Stimulated activated CD8-positive, alpha-beta memory T cell treated with anti-CD3 and anti-CD28 coated beads, Interleukin-15, amount 100 ng/mL, for 24 hours (primary cell): ENCODE measurements at places on chromosomes 3 and 15.

- DNase-seq = no peak
Observed at GRCh38 chr15:50675535-50676144, 11.0 kb downstream of the TRPM7 start.

- DNase-seq = no peak
Observed at GRCh38 chr3:125367403-125368230, 7.5 kb downstream of the ZNF148 start.

DNA sequence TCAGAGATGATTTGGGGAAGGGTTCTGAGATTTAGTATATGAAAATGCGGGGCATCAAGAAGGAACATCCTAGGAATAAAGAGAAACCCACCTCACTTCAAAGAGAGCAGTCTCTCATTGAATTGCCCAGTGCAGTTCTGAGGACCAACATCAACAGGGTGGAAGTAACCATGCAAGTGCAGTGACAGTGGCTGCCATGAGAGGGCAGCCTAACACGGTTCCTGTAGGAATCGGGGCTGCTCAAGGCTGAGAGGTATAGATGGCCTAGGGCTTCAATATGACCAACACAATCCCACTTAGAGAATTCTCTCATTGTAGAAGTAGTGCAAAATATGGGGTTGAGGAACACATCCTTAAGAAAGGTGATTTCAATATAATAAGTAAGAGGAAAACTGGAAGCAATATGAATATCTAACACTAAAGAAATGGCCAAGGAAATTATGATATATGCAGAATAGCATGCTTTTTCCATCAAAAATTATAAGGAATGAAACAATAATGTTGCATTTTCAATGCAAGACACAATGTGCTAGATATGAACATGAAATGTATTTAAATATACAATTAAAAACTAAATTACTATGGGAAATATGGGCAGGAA, 51.1 kb upstream of the ARRDC4 start:
- DNase-seq = peak; percentile 21

GRCh38 chr15:78101423-78102105, 9.2 kb downstream of the SH2D7 start:
- no peak for DNase-seq

DNA sequence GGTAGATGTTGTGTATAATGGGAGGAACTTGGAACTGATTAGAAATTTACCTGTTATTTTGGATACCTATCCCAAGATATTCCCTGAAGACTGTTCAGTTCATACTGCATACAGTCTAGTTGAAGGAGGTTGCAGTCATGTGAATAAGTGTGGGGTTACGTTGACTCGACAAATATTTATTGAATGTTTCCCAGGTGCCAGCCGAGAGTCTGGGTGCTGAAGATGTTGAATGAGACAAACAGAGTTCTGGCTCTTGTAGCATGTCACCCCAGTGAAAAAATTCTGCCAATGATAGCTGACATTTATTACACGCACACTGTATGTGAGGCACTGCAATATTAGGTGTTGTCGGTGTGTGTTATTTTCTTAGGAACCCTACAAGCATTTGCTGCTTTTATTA, 176.0 kb downstream of the KCNMB2 start:
- DNase-seq = no peak

- no peak for DNase-seq
Observed at GRCh38 chr3:55564726-55565125, 77.6 kb upstream of the WNT5A start.

GRCh38 chr3:195054311-195054710, 216.6 kb downstream of the XXYLT1 start:
- DNase-seq = no peak

GRCh38 chr3:2023959-2024358, 74.7 kb upstream of the CNTN4 start:
- DNase-seq = no peak

- DNase-seq = no peak
Observed at GRCh38 chr3:111999484-112000324, 982 bp downstream of the TAGLN3 start.

DNA sequence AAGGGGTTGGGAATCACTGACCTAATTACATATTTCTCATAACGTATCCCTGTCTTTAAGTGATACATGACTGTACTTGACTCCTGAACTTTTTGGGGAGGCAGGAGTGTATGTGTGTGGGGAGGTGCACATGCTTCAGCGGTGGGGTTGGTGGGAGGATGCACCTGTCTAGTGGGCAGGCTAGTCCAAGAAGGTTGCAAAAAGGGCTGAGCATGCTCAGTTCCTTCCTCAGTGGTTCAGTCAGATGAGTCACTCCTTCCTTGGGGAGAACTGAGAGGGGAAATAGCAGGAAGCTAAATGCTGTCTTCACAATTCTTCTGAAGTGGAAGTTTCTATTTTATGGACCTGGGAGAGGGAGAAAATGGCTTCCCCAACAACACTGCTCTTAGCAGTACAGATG, 24.6 kb upstream of the AP4E1 start:
- DNase-seq = no peak

- no peak for DNase-seq
Observed at GRCh38 chr15:63046917-63047760, 4.6 kb downstream of the TPM1 start.

GRCh38 chr3:183378008-183378407, 50.4 kb downstream of the MCF2L2 start:
- DNase-seq = no peak

DNA sequence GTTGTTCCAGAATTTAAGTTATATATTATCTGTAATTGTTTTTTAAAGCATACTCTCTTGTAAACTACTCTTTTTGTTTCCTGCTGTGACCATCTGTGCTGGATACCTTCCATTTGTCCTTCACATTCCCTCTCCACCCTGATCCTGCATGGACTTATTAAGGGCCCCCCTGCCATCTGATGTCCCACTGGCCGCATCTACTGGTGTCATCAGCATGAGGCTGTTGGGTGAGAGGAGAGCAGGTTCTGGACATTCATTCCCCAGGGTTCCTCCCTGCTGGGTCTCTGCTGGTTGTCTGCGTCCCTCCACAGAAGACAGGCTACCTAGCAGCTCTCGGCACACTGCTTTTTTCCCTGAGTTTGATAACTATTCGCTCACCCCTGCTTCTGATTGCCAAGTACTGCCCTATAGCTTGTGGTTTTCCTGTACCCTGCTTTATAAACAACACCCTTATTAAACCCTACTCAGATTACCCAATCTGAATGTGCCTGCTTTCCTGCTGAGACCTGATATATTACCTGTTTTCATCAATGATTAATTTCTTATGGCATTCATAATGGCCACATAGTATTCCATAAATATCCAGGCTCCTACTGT, 7.7 kb downstream of the CMTM8 start:
- no peak for DNase-seq

- no peak for DNase-seq
Observed at GRCh38 chr3:145869958-145870357, 291.0 kb downstream of the PLOD2 start.

- DNase-seq = no peak
Observed at GRCh38 chr3:67883766-67884165, 229.4 kb upstream of the SUCLG2 start.

DNA sequence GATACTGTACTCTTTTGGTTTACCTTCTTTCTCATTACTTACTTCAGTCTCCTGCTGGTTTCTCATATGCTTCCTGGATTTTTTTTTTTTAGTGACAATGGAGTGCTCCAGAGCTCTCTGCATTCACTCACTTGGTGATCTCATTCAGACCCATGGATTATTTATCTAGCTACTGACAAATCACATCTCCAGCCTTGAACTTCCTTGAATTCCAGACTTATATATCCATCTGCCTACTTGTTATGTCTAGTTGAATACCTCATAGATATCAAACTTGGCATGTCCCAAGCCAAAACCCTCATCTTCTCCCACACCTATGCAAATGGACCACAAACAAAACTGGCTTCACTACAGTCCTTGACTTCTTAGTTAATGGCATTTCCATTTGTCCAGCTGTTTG, 234.7 kb upstream of the ZPLD1 start:
- no peak for DNase-seq

- DNase-seq = no peak
Observed at GRCh38 chr3:194212161-194212844, 76.4 kb downstream of the HES1 start.

DNA sequence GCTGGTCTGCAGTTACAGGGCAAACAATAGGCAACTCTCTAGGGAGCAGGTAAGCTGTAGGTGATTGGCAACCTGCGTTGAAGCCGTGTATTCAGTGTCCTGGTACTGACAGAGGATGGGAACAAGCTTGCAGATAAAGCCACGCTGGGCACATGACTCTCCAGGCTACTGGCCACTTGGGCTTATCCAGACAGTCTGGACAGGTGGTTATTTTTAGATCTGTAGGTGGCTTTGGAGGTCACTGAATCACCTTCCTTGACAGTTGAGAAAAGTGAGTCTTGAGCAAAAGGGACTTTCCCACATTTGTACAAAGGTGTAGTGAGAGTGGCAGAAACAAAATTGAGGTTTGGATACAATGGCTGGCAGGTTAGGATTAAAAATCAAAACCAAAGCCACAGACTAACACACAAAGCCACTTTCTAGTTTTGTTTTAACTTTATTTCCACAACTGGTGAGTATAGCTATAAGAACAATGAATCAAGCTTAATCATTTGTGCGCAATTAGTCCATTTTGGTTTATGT, 22.3 kb upstream of the IL1RAP start:
- DNase-seq = no peak

GRCh38 chr3:172915911-172916514, 165.5 kb downstream of the ECT2 start:
- no peak for DNase-seq

GRCh38 chr3:159977295-159977694, 11.3 kb upstream of the IL12A start:
- no peak for DNase-seq

DNA sequence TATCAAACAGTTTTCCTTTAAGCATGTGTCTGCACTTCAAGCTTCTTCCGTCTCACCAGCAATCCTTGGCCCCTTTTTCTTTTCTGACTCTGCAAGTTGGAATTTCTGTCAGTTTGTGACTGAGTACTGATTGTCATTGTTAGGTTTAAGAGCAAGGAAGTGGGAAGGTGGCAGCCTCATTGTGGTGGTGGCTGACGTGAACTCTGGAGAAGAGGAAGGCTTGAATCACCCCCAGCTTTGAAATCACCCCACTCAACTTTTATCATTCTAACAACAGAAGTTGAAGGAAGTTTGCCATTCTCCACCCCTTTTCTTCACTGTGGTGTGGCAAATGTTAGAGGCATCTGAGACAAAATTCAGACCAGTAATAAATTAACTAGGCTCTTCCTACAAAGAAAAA, 231.6 kb upstream of the AGTR1 start:
- no peak for DNase-seq

DNA sequence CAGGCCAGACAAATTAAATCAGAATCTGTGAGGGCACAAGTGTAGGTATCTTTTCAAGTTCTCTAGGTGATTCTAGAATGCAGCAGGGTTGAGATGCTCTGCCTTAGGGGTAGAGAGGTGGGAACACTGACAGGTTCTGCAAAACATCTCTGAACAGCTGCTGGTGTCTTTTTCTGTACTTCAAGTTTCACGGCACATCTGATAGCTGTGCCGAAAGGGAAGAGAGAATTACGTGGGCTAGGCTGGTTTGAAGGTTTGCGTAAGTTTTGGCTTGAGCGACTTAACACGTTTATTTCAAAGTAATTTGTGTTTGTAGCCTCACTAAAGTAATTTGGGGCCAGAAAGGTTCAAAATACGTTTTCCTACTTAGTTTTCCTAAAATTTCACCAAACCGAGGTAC, 22.5 kb downstream of the PXK start:
- no peak for DNase-seq

GRCh38 chr3:107947203-107947602, 143.6 kb downstream of the CD47 start:
- DNase-seq = no peak

DNA sequence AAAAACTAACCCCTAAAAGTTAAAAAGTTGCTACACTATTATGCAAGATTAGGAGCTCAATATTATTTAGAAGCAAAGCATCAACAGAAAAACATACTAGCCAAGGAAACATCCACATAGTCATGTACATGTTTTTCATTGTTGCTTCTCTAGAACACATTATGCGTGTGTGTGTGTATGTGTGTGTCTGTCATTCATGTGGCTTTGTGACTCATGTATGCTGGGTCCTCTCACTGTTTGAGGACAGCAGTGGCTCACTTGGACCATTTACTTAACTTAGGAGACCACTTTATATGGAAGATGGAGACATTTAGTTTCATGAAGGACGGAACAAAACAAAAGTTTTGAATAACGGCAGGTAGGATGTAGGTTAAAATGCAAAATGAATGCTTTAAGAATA, 219.4 kb upstream of the THBS1 start:
- no peak for DNase-seq

- no peak for DNase-seq
Observed at GRCh38 chr3:111681661-111682426, 86.7 kb upstream of the ZBED2 start.

GRCh38 chr3:152349392-152349791, 80.7 kb downstream of the MBNL1 start:
- no peak for DNase-seq

GRCh38 chr3:144119633-144120032, 148.0 kb downstream of the DIPK2A start:
- DNase-seq = no peak

- no peak for DNase-seq
Observed at GRCh38 chr15:89018207-89018606, 70.0 kb upstream of the ABHD2 start.

GRCh38 chr3:103818800-103819199, 1384.0 kb downstream of the ZPLD1 start:
- no peak for DNase-seq

- DNase-seq = no peak
Observed at GRCh38 chr15:29747837-29748417, 74.3 kb downstream of the TJP1 start.

DNA sequence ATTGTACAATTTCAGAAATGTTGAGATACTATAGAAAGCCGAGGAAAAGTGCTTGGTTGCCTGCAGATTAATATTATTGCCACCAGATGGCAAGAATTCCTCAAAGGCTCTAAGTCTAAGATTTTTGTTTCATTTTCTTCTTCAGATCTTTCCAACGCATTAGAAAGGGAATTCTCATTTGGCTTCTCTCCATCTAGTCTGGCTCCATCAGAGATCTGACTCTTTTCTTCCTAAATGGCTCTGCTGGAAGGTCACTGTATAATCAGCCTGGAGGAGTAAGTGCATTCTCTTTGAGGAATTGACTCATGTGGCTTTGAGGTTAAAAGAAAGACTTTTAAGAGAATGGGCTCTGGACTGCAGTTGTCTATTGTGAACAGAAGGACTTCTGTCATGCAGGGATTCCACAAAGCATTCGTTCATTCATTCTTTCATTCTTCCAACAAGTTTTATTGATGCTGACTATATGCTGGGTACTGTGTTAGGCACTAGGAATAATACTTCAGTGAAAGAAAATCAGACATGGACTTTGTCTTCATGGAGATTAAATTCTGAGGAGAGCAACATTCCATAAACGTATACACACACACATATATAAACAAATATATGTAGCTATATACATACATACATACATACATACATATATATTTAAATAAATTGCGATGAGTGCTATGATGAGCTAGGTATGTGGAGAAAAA, 55.3 kb downstream of the SLC28A2 start:
- no peak for DNase-seq

- no peak for DNase-seq
Observed at GRCh38 chr3:32457971-32458471, 44.6 kb downstream of the CMTM6 start.

- no peak for DNase-seq
Observed at GRCh38 chr15:82670699-82671098, 23.5 kb upstream of the CPEB1 start.
